ENCODE measurements at places on chromosomes 1 and 21. TPM values are rescaled to one million over a fixed set of nuclear protein-coding genes. Genes with fewer than 3 reads are reported as not detected.

WDR64 gene
- total RNA-seq: not detected

KIF26B gene
- 3.4 TPM for total RNA-seq

C1orf87 gene
- total RNA-seq: 1.7 TPM

DNAJC28 gene
- 2.3 TPM for total RNA-seq

TRNAU1AP gene
- total RNA-seq: 24.5 TPM

EVA1C gene
- 55.4 TPM for total RNA-seq

CEPT1 gene
- 57.6 TPM for total RNA-seq

GRHL3 gene
- 0.55 TPM for total RNA-seq

LCE1F gene
- total RNA-seq: not detected

ACKR1 gene
- 146 TPM for total RNA-seq

TMEM269 gene
- total RNA-seq: not detected

SELENBP1 gene
- 321 TPM for total RNA-seq

CATSPERE gene
- total RNA-seq: 1.1 TPM

TMEM82 gene
- total RNA-seq: not detected

CLCA4 gene
- total RNA-seq: not detected

NMNAT1 gene
- total RNA-seq: 9.1 TPM

TMPRSS15 gene
- total RNA-seq: not detected

RPE65 gene
- not detected for total RNA-seq

TRIM63 gene
- total RNA-seq: 0.46 TPM

GNG4 gene
- total RNA-seq: not detected

SLFNL1 gene
- total RNA-seq: 2.8 TPM

PHLDA3 gene
- 90.0 TPM for total RNA-seq

EFNA1 gene
- total RNA-seq: 178 TPM

TSPAN1 gene
- total RNA-seq: 6.9 TPM

TCEA3 gene
- 39.4 TPM for total RNA-seq

S100B gene
- 4.5 TPM for total RNA-seq

UAP1 gene
- total RNA-seq: 35.0 TPM

TMPRSS3 gene
- 4.1 TPM for total RNA-seq

KRTAP19-8 gene
- not detected for total RNA-seq

OR6K3 gene
- total RNA-seq: 2.3 TPM

FAM72A gene
- total RNA-seq: 4.4 TPM

RASSF5 gene
- total RNA-seq: 37.6 TPM

TNNT2 gene
- 6.4 TPM for total RNA-seq

TP73 gene
- 0.29 TPM for total RNA-seq

TMIGD3 gene
- 5.1 TPM for total RNA-seq

ORC1 gene
- 0.43 TPM for total RNA-seq
